ENCODE measurements at places on chromosomes 3 and 15. TPM values are rescaled to one million over a fixed set of nuclear protein-coding genes. Genes with fewer than 3 reads are reported as not detected.

GRCh38 chr15:68816158-68816557, 4.5 kb downstream of the ANP32A start:
- no peak for DNase-seq

DNA sequence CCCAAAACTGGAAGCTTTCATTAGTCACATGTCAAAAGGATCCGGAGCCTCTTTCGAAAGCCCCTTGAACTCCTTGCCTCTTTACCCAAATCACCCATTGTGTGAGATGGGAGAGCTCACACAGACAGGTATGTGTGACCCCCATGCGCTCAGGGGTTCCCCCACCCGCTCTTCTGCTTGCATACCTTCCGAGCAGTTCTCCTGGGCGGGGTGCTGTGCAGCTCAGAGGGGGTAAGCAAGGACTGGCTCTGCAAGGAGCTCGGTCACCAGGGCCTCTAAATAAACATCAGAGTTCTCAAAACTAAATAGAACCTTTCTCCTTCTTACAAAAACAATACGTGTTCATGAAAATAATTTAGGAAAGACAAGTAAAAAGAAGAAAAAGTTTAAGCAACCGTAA, 55.7 kb downstream of the PXYLP1 start:
- DNase-seq: no peak

GRCh38 chr3:185696039-185696438, 109.9 kb downstream of the SENP2 start:
- no peak for DNase-seq

The CCR3 gene
- polyA plus RNA-seq: not detected

DNA sequence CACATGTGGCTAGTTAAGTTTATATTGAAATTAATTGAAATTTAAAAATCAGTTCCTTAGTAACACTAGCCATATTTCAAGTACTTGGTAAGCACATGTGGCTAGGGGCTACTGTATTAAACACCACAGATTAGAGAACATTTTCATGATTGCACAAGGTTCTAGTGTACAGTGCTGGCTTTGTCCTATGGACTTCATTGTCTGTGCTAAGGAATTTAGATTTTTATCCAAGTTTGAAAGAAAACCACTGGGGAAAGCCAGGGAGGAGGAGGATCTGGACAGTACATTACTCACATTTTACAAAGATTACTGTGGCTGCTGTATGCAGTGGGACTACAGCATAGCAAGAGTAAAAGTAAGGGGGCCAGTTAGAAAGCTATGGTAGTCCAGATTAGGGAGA, 13.9 kb downstream of the STAC start:
- no peak for DNase-seq

GRCh38 chr15:33746203-33746602, 222.1 kb upstream of the CHRM5 start:
- no peak for DNase-seq

DNA sequence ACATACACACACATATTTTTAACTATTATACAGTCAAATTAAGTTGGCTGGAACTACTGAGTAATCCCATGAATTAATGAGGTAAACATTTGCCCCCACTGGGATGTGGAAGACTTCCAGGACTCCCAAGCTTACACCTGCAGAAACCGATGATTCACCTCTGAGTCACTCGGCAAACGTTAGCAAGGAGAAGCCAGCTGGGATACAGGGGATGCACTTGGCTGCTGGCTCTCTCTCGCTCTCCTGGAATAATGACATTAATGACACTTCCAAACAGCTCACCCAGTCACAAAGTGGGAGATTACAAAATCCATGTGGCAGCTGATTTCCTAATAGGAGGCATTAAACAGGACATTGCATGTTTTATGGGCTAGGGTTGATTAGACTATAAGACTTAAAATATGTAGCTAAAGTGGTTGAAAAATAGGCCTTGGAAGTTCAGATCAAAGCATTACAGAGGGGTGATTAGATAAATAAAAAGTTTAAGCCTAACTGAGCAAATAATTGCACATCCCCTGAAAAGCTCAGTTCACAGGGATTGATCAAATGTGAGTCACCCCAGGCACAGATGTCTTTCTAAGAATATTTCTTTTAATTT, 500.9 kb downstream of the SOX2 start:
- no peak for DNase-seq

DNA sequence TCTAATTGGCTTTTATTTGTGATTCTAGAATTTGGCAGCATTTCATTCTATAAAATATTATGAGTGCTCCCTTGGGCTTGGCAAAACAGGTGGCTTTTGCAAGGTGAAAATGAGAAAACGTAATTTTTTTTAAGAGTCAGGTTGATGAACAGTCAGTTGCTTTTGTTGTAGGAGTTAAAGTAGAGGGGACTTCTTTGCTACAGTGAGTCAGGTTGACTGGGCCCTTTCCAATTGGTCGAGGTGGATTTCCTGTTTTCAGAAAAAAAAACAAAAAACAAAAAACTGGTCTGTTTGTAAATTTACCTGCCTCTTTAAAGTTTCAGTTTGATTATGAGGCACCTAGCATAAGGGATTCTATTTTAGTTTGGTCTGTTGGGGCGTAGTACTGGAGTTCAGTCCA, 1469.4 kb upstream of the GBE1 start:
- DNase-seq: no peak

The MYLK gene
- polyA plus RNA-seq: 734 TPM

DNA sequence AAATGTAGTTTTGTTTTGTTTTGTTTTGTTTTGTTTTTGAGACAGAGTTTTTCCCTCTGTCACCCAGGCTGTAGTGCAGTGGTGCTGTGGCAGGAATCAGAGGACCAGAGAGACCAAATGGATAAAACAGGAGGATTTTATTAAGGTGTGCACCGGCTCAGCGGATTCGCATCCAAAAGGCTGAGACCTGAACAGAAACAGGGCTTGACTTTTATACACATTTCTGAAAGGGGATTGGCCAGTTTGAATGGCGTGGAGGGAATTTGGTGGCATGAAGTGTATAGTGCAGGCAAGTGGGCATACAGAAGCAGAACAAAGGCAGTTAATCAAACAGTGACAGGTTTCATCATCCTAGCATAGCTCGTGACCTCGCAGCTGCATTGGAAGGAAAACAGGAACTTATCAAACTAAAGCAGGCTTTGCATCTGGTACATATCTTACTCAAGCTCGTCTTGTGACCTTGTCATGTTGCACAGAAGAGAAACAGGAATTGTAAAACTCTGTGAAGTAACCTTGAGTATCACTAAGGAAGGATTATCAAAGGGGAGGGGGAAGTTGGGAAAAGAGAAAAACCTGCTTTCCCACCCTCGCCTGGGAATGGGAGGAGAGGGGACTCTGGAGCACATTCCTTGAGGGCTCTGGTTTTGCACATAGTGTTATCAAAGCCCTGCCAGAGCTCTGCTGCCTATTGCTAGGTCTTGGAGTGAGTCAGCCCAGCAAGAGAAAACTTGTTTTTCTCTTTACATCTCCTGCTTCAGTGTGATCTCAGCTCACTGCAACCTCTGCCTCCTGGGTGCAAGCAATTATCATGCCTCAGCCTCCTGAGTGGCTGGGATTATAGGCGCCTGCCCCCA, 38.5 kb downstream of the C3orf62 start:
- no peak for DNase-seq

DNA sequence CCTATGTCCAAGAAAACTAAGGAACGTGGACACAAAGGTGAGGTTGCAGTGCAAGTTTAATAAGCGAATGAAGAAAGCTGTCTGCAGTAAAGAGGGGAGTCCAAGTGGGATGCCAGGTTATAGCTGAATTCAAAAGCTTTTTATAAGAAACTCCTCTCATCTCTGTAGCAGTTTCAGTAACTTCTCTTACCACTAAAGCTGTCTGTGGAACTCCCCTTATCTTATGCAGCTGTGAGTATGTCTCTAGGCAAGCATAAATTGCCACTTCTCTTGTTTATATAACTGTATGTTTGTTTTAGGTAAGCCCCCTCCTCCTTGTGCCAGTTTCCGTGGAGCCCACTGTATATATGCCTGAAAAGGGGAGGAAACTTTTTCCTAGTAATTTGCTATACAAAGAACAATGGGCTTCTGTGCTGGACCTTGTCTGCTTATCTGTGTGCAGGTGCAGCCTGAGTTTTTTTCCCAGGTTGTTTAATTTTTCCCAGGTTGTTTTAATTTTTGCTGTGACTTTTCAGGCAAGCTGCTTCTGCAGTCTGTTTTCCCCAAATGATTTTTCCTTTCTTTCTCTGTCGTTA, 875.1 kb upstream of the EPHA6 start:
- no peak for DNase-seq

- no peak for DNase-seq
These were observed 204.0 kb downstream of the OSBPL10 start for GRCh38 chr3:31777092-31777491.

The DUOXA1 gene
- polyA plus RNA-seq: not detected

The TM2D3 gene
- polyA plus RNA-seq: 34.7 TPM

GRCh38 chr3:179266701-179267211, 15.8 kb upstream of the KCNMB3 start:
- DNase-seq: no peak

DNA sequence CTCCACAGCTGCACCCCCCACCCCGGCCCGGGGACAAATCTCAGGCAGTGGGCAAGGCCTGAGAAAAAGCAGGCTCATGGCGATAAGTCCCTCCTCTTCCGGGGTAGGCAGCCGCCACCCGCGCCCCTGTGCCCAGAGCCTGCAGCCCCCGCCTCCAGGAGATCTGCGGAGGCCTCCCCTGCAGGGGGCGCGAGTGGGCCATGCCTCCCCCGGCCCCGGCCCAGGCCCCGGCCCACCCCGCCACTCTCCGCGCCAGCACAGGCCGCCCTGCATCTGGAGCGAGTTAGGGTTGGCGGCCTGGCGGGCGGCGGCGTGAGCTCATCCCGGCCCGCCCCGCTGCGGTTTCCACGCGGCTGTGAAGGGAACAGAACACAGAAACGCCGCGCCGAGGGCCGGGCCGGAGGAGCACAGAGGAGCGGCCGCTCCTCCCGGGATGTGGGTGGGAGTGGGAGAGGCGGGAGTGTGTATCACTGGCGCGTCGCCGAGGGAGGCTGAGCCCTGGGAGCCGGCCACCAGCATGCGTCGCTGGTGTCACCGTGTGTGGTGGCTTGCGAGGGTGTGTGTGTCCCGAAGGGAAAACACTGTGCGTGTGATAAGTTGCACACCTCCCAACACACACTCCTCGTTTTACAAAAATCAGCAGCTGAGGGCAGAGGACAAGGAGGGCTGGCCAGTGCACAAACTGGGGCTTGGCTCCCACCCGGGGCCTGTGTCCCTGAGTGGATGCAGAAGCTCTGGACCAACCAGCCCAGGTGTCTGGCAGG, 17.2 kb downstream of the MYL3 start:
- peak; percentile 18 for DNase-seq

The SELENOT gene
- polyA plus RNA-seq: 541 TPM

The CYP8B1 gene
- polyA plus RNA-seq: not detected

GRCh38 chr3:124881976-124882697, 5.0 kb downstream of the ITGB5 start:
- DNase-seq: no peak

- peak; percentile 79 for DNase-seq
These were observed 60.3 kb downstream of the STRIT1 start for GRCh38 chr3:155233213-155233612.

- no peak for DNase-seq
These were observed 3.9 kb upstream of the FSIP1 start for GRCh38 chr15:39786447-39787056.

- DNase-seq: no peak
These were observed 490.3 kb downstream of the MECOM start for GRCh38 chr3:169173231-169173630.

- DNase-seq: no peak
These were observed 98.8 kb downstream of the ZNF621 start for GRCh38 chr3:40623567-40623966.

DNA sequence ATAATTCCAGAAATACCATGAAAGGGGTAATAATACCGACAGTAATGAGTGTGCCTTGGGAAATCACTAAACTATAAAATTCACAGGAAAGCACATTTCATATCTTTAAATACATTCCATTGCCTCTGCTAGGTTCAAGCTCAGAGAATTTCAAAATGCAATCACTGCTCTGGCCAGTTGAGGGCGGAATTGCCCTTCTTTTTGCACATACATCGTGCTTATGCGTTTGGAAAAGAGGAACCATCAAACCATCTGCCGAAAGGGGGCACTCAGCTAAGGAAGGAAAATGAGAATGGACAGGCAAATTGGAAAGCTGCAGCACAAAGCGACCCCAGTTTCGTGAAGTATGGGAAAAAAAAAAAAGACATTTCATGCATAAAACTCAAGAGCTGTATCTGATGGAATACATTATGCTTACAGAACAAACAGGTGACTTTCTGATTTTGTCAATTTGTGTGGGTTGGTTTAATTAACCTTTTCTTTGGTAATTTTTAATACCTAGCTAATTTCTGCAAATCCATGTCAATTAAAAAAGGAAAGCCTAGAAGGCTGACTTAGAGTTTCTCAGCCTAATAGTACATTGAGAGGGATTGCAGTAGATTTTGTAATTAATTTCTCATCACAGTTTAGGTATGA, 61.4 kb downstream of the TUSC7 start:
- peak; percentile 15 for DNase-seq

DNA sequence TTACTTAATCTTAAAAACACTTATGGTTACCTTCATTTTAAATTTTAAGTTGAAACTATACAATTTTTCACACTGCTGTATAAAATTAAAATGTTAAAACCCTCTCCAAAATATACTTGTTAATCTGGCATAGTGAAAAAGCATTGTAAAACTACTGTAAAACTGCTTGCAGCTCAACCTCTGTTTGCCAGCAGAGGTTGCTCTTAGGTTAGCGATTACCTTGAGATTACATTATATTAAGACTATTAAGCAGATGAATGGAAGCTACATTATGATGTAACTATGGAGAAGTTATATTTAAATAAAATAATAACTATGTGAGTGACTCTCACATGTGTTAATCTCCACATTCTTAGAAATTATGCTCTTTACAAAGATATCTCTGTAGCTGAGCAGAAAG, 143.6 kb upstream of the SLITRK3 start:
- DNase-seq: no peak

The CHDH gene
- polyA plus RNA-seq: 0.13 TPM

DNA sequence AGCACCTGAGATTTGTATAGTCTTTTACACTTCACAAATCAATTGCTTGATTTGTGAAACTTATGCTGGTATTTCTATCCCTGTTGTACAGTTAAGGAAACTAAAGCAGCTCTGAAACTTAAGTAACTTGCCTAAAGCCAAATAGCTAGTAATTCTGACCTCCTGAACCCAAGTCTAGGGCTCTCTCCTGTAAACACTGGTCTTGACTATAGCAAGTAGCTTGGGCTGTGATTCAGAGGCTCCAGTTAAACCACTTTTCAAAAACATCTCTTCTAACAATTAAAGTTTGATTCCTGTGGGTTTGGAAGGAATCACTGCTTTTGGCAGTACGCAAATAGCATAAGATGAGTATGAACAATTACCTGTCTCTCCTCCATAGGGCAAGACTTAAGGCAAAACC, 18.5 kb upstream of the CMTM8 start:
- no peak for DNase-seq

Measured in BJ (cell line).